Urinary bladder (tissue), 4 donors: ENCODE measurements at places on chromosomes 4 and X. TPM values are rescaled to one million over a fixed set of nuclear protein-coding genes. Genes with fewer than 3 reads are reported as not detected.
A peak's percentile ranks its signal among the peaks of the same experiment; 100 is the strongest.

- DNase-seq: no peak
Measured at GRCh38 chr4:55931833-55932232, 16.9 kb upstream of the CEP135 start.

DNA sequence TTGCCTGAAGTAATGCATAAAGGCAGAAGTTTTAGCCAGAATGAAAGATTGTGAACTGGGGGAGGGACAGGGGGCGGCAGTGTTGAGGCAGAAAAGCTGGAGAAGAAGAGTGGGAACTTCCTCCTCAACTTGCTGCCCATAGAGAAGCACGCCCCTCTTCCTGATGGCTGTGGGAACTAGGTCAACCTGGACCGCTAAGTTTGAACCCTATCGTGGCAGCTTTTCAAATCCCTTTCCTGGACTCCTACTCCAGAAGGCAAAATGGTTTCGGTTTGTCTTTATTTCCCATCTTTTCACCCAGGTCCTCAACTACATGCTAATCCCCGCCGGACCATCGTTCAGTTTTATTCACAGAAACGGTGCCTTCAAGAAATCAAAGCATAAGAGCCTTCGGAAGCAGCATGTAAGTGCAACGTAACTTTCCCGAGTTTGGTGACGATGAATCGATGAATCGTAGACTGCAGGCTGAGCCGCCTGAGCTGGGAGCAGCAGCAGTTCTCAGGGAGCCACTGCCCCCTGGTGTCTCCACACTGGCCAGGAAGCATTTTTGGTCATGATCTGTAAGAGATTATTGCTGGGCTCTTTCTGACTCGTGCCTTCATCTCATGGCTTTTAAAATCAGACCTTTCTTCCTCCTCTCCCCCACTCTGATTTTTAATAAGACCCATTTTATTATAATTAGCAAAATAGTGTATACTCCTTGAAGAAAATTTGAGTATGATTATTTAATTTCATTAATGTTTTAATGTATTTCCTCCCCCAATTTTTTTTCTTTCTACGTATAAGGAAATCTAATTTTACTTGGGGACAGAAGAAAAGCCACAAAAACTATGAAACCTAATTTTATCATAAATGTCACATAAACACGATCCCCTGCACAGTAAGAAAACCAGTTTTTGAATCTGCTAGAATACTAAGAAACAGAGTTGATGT, 21.4 kb downstream of the SPINK2 start:
- peak; percentile 79 for DNase-seq

Gene TMSB15A
- total RNA-seq: 28.0 TPM

Gene SLIT2
- total RNA-seq: 125 TPM

Gene PARM1
- total RNA-seq: 139 TPM
